ENCODE measurements at places on chromosomes 5 and 9.

- no peak for DNase-seq
Measured at GRCh38 chr5:41908374-41909079, 4.4 kb downstream of the RIMOC1 start.

DNA sequence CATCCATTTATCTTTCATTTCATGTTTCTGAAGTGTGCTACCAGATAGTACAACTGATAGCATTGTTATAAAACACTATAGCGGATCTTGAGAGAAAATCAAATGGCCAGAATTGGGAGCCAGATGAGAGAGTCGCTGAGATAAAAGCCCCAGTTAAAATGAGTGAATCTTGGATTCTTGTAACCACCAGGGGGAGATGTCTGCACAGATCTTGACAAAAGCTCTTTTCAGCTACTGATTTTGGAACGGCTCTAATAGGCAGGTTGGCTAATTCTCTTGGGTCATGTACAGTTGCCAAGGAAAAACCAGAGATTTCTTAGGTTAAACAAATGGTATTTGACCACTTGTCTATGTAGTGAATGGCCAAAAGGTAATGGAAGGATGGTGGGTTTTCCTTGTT is 21.7 kb downstream of the F2RL2 start:
- peak; percentile 11 for DNase-seq

- peak; percentile 98 for DNase-seq
Measured at GRCh38 chr9:137422604-137423513, at the start of the genes EXD3 and NOXA1. TSS of gene EXD3 (minus strand) at chr9:137423162. CDS start at chr9:137395357, 27,805 bp downstream. TSS of gene NOXA1 (plus strand) at chr9:137423393. CDS start at chr9:137423530, 137 bp downstream.

GRCh38 chr9:4718911-4719310 is 22.1 kb downstream of the AK3 start:
- DNase-seq = no peak

Measured in BE2C (cell line).